ENCODE measurements at places on chromosomes 11 and 22. TPM values are rescaled to one million over a fixed set of nuclear protein-coding genes. Genes with fewer than 3 reads are reported as not detected.

C11orf87 gene
- total RNA-seq: not detected

ACTN3 gene
- not detected for total RNA-seq

GRK2 gene
- 95.8 TPM for total RNA-seq

FIBIN gene
- total RNA-seq: 5.1 TPM

DDIAS gene
- 0.84 TPM for total RNA-seq

AP5B1 gene
- total RNA-seq: 21.7 TPM

C11orf86 gene
- 24.5 TPM for total RNA-seq

DNA sequence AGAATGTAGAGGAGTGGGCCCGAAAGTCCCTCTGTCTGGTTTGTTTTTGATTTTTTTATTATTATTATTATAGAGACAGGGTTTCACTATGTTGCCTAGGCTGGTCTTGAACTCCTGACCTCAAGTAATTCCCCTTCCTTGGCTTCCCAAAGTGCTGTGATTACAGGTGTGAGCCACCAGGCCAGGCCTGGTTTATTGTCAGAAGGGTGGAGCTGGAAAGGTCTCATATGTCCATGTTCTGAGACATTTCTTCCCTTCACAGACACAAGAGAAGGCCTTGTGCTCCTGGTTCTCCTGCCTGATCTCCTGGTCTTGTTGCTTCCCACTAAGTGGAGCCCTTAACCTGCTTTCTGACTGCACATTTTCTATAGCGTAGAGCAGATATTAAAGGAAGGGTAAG is 46.0 kb upstream of the CLPB start:
- DNase-seq: no peak

DNA sequence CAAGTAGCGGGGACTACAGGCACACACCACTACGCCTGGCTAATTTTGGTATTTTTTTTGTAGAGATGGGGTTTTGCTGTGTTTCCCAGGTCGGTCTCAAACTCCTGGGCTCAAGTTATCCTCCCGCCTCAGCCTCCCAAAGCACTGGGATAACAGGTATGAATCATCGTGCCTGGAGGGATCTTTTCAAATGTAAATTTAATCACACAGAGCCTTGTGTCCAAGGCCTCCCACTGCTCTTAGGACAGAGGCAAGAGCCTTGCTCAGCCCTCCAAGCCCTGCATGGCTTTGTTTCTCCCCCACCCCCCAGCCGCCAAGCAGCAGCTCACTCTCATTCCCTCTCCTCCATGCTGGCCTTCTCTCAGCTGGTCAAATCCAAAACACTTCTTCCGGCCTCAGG is 75.3 kb upstream of the CREB3L1 start:
- no peak for DNase-seq

DNA sequence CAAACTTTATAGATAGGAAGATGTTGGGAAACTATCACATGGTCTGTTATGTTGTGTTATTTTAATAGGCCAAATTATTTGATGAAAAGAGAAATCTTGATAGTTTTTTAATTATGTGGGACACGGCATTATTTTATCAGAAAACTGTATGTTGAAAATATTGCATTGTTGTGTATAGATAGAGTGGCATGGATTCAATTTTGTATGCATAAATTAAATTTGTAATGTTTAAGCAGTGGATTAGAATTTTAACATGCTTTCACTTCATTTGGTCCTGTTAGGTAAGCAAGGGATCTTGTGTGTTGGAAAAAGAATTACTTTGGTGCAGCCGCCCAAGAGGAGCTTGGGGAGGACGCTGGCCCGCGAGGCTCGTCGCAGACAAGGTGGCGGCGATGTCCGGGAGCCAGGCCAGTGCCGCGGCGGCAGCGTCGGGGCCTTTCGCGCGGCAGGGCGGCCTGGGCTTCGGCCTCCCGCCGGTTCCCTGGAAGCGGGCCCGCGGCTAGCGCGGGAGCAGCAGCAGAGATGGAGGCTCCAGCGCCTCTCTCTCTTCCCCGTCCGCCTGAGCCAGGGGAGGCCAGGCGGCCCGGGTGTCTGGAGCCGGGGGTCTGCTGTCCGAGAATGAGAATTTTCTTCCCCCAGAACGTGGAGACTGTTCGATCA is 82.7 kb downstream of the GGT1 start:
- DNase-seq: no peak

GRCh38 chr22:30830907-30831306 is 136.2 kb downstream of the OSBP2 start:
- peak; percentile 13 for DNase-seq

DNA sequence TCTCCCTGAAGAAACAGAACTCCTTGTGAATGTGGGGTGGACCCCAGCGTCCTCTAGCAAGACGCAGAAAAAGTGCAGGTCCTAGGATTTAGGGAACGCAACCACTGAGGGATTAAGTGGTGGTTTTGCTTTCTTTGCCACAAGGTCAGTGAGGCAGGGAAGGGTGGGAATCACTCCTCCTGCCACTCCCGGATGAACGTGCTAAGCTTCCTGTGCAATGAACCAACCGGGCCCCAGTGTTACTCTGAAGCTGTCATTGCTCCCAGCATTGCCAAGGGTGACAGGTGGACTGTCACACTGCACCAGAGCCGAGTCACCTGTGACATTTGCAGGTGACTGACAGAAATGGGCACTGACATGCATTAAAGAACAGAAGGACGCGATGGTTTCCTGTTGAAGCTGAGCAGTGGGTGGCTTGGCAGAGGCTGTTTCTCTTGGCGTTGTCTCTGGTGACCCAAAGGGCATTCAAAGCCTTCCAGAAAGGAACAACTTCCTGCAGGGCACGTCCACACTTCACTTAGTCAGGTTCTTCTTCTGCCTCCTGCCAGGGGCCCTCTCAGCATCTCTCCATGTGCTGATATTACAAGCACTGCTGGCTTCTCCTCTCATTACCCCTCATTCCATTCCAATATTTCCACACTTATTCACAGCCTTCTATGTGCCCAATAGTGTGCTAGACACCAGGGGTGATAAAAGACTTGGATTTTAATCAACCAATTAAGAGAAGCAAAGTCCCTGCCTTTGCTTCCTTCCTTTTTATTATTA is 9.7 kb downstream of the KIRREL3 start:
- no peak for DNase-seq

DNA sequence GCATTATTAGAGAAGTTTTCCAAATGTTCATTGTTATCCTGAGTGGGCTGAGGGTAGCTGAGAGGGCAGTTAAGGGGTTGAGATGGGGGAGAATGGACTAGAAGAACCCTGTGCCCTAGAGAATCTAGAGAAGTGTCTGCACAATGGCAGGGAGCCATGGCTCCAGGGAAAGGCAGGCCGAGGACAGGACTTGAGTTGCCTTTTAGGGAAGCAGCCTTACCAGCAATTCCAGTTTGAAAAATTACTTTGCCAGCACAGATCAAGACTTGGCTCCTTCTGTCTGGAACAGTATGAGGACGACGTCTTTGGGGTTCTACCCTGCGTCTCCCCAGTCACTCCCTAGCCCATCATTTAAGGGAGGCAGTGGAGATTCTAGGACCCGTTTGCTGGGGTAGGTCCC is 25.7 kb upstream of the MICAL3 start:
- DNase-seq: no peak

- DNase-seq: no peak
Observed at GRCh38 chr11:120704256-120704750, 192.8 kb downstream of the GRIK4 start.

GRCh38 chr11:64767344-64768299 is 7.8 kb upstream of the PYGM start:
- DNase-seq: peak; percentile 86

- no peak for DNase-seq
Observed at GRCh38 chr11:68584097-68584496, 100.2 kb upstream of the GAL start.

GRCh38 chr11:12150831-12151382 is 40.5 kb downstream of the MICAL2 start:
- no peak for DNase-seq

- no peak for DNase-seq
Observed at GRCh38 chr11:93587858-93588581, 44.8 kb upstream of the SMCO4 start.
